CD4-positive, alpha-beta T cell treated with Interleukin-1 beta for 1 hour (primary cell): ENCODE measurements at places on chromosomes 6 and 20.

GRCh38 chr6:61857541-61857940 lies 428.5 kb downstream of the KHDRBS2 start:
- no peak for DNase-seq

- no peak for DNase-seq
Observed at GRCh38 chr6:18269717-18270116, 5.4 kb upstream of the DEK start.

DNA sequence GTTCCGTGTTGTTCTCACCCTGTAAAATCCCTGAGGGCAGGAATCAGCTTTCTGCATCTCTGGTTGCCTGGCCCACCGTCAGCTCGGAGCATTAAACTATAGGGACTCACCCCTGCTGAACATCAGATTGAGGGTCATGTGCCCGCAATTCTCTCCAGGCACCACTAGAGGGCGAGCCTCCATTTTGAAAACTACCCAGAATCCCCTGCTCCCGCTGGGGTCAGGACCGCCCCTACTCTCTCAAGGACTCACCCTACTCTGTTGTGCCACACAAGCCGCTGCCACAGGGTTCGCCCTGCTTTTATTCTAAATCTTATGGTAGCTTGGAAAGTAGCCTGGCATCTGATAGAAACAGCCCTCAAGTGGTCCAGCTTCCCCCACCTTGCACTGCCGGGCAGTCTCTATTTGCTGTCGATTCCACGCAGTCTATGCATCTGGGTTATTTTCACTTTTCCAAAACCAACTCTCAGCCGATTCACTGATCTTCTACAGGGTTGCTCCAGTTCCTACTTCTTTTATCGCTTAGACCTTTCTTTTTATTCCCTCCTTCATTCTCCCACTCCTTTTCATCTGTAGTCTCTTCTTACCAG lies 244.1 kb upstream of the QKI start:
- no peak for DNase-seq

GRCh38 chr6:169783971-169784820 lies 32.8 kb downstream of the ERMARD start:
- no peak for DNase-seq

GRCh38 chr6:11650711-11651110 lies 113.2 kb downstream of the TMEM170B start:
- no peak for DNase-seq

GRCh38 chr6:78605909-78606446 lies 261.4 kb upstream of the IRAK1BP1 start:
- no peak for DNase-seq

DNA sequence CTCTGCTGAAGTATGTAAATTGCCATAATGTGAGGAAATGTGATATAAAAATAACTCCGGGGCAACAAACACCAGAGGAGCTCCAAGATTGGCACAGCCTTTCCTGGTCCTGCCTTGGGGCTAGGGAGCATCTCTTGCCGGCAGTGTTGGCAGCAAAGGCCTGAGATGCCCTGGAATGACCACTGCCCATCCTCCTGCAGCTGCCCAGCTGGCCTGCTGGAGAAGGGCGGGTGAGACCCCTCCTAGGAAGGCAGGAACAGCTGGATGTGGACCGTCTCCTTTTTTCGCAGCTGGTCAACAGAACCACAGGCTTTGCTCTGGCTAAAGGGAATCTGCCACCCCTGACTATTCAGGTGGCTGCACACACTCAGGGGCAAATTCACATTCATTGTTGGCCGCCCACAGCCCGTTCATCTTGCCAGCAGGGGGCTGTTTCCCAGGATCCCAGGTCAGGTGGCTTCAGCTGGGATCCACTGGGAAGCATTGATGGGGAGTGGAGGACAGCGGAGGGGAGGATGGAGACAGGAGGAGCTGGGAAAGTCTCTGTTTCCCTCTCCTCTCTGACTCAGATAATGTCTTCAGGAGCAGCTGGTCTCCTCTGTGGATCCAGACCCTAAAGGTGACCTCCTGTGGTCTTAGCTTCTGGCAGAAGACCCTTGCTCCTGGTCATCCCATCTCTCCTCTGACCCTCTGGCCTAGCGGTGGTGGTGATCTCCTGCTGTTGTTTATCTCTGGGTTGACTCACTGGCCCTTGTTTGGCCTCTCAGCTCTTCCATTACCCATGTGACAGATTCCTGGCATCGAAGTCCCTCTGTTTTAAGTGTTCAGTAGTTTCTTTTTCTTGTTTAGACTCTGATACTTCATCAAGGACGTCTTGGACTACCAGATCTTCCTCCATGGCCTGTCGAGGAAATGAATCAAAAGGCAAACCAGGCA lies 336.7 kb downstream of the DHX35 start:
- DNase-seq = no peak

DNA sequence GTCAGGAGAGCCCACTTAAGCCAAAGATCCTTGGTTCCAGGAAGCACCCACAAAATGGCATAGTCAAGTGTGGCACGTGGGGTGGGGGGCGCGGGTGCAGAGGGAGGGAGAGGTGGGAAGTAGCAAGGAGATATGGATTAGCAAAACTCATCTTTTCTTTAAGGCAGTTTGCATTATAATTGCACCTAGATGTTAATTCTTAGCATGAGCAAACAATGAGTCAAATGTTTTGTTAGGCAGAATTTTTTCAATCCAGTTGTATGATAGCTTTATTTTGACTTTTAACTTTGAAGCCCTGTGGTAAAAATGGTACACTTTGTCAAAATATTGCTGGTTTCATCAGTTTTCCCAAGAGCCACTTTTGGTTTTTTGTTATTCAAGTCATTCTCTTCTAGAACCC lies 15.0 kb downstream of the SCAND1 start:
- no peak for DNase-seq
